ENCODE measurements at places on chromosomes 16 and 17. TPM values are rescaled to one million over a fixed set of nuclear protein-coding genes. Genes with fewer than 3 reads are reported as not detected.

GRCh38 chr17:76987486-76988093, 119.4 kb downstream of the MGAT5B start:
- DNase-seq: no peak
- H3K36me3 ChIP-seq: no peaks in the 10 kb centered on the region
- peaks cover 24% of the 10 kb centered on the region for H3K4me1 ChIP-seq
- H3K27me3 ChIP-seq: no peaks in the 10 kb centered on the region
- H3K27ac ChIP-seq: no peak overlapping the region

The AANAT gene
- total RNA-seq: 0.28 TPM

The BEAN1 gene
- 5.7 TPM for total RNA-seq

- no peak overlapping the region for H3K4me3 ChIP-seq
- peaks cover 3% of the 10 kb centered on the region for H3K27me3 ChIP-seq
- no peak overlapping the region for H3K27ac ChIP-seq
These were observed 8.0 kb downstream of the SPPL2C start for GRCh38 chr17:45852535-45853297.

DNA sequence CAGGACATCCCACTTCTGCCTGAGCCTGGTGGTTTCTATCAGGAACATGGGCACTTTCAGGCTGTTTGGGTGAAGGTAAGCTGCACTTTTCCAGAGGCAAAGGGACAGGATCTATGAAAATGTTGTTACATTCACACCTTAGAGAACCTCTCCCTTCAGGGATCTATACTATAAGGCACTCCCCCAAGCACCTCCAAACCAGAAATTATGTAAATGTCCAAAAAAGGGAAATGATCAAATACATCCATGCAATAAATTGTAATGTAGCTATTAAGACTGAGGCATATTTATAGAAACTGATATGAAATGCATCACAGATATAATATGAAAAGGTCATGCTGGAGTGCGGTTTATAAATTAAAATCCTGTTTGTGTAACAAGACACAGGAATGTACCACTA, 23.3 kb upstream of the COG7 start:
- no peaks in the 10 kb centered on the region for H3K4me1 ChIP-seq
- H3K27ac ChIP-seq: no peak overlapping the region
- H3K27me3 ChIP-seq: no peaks in the 10 kb centered on the region
- peaks cover 79% of the 10 kb centered on the region for H3K36me3 ChIP-seq
- no peak for DNase-seq

DNA sequence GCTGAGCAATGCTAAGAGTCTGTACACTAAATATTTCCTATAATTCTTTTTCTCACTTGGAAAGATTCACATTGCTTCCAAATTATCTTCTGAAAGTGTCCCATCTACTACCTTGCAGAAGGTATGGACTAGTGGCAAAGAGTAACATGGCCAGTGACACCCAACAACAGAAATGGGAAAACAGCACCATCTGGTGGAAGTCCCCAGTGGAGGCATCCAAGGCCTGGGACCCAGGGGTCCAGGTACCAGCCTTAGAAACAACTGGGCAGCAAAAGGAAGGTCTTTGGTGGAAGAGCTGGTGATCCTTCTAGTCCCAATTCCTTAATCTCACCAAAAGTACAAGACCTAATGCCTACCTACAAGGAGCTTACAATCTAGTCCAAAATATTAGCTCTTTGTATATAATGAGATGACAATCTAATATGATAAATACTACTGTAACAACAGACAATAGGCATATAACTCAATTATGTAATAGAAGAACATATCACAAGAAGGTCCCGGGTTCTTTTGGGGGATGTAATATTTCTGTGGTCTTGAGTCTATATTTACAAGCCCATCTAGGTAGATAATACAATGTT, 55.3 kb downstream of the SKAP1 start:
- no peaks in the 10 kb centered on the region for H3K4me1 ChIP-seq
- no peak overlapping the region for H3K27ac ChIP-seq
- H3K36me3 ChIP-seq: no peaks in the 10 kb centered on the region
- no peaks in the 10 kb centered on the region for H3K27me3 ChIP-seq
- no peak overlapping the region for H3K4me3 ChIP-seq

GRCh38 chr17:64572682-64573154, 65.9 kb downstream of the CEP95 start:
- no peaks in the 10 kb centered on the region for H3K4me1 ChIP-seq
- peaks cover 24% of the 10 kb centered on the region for H3K36me3 ChIP-seq
- no peak for DNase-seq
- no peak overlapping the region for H3K4me3 ChIP-seq
- no peak overlapping the region for H3K27ac ChIP-seq

The KRTAP9-8 gene
- not detected for total RNA-seq

- no peaks in the 10 kb centered on the region for H3K4me1 ChIP-seq
- H3K36me3 ChIP-seq: no peaks in the 10 kb centered on the region
- H3K27me3 ChIP-seq: no peaks in the 10 kb centered on the region
- no peak overlapping the region for H3K27ac ChIP-seq
These were observed 764.7 kb upstream of the EEF2KMT start for GRCh38 chr16:5862103-5862840.

GRCh38 chr17:47663912-47664623, 14.3 kb downstream of the KPNB1 start:
- peak; percentile 88 for DNase-seq
- no peaks in the 10 kb centered on the region for H3K27me3 ChIP-seq
- peaks cover 52% of the 10 kb centered on the region for H3K36me3 ChIP-seq
- H3K27ac ChIP-seq: no peak overlapping the region

DNA sequence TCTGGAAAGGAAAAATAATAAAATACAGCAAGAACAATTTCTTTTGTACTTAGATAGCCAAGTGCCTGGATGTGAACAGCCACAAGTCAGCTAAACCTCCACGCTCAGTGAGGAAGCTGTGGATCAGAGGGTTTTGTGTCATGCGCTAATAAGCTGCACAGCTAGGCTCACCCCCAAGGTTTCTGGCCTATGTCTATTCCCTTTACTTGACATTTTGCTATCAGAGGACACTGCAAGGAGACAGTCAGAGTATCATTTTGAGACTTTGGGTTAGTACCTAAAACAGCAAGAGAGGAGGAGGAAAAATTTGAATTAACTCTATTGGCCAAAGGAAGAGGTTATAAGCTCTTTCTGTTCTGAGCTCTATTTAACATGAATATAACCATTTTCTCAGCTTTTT, 139.3 kb downstream of the KCNJ2 start:
- no peak for DNase-seq
- no peak overlapping the region for H3K4me3 ChIP-seq
- no peak overlapping the region for H3K27ac ChIP-seq
- H3K36me3 ChIP-seq: no peaks in the 10 kb centered on the region

DNA sequence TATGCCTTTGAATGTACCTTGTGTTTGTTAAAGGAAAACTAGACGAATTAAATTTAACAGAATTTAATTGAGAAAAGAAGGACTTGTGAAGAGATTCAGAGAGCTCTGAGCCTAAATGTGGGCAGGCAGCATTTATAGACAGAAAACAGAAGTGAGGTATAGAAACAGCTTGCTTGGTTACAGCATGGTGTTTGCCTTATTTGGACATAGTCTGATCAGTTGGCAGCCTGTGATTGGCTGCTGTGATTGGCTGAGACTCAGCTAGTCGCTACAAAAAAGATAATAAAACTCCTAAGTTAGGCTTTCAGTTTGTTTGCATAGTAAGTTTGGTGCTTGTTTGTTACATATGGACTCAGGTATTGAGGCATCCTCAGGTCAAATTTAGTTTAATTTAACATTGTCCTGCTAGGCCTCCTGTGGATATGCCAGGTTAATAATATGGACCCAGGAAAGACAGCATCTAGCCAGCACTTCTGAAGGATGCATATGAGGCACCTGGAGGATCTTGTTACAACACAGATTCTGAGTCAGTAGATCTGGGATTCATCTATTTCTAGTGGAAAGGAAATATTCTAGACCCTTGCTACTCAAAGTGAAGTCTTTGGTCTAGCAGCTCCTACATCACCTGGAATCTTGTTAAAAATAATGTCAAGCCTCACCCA, 43.4 kb downstream of the SLFN5 start:
- H3K36me3 ChIP-seq: no peaks in the 10 kb centered on the region
- no peak overlapping the region for H3K4me3 ChIP-seq
- no peaks in the 10 kb centered on the region for H3K4me1 ChIP-seq
- H3K27me3 ChIP-seq: no peaks in the 10 kb centered on the region
- DNase-seq: no peak

The CLEC19A gene
- total RNA-seq: 0.50 TPM

The MMP2 gene
- total RNA-seq: 110 TPM

DNA sequence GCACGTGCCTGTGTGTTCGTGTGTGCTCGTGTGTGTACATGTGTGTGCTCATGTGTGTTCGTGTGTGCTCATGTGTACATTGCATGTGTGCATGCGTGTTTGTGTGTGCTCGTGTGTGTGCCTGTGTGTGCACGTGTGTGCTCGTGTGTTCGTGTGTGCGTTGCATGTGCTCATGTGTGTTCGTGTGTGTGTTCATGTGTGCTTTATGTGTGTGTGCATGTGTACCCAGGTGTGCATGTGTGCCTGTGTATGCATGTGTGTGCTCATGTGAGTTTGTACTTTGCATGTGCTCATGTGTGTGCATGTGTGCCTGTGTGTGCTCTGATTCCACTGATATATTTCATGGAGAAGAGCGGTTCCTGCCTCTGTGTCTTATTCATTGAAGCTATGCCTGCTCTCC, 265.5 kb downstream of the FOXL1 start:
- no peak overlapping the region for H3K27ac ChIP-seq
- H3K4me1 ChIP-seq: no peaks in the 10 kb centered on the region
- H3K36me3 ChIP-seq: no peaks in the 10 kb centered on the region
- no peaks in the 10 kb centered on the region for H3K27me3 ChIP-seq
- no peak overlapping the region for H3K4me3 ChIP-seq

DNA sequence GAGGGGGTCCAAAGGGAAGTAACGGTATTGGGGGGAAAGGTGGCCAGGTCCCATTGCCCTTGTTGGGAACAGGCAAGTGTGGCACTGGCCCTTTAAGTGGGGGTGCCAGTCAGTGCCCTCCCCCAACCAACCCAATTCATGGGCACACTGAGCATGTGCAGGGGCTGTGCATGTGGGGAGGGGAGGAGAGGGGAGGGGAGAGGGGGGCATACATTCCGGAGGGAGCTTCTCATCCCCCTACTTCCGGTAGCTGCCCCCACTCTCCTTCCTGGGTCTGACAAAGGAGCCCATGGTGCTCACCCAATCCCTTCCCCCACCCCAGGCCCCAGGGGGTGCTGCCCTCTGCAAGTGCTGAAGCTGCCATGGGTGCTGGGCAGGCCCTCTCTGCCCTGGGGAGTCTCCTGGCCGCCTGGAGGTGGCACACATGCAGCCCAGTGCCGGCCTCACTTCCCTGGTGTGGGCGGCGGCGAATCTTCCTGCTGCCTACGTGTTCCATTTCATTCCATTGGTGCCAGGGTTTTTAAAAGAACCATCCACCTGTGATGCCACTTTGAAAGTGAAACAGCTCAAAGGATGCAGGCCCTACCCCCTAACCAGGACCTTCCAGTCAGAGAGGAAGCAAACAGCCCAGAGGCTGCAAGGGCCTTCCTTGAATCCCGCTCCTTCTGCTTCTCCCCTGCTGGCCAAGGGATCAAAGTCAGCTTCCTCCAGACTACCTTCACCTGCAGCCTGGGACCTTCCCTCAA, 11.0 kb downstream of the HEXIM2 start:
- H3K27ac ChIP-seq: peak overlapping the region; percentile 95
- DNase-seq: peak; percentile 83
- no peaks in the 10 kb centered on the region for H3K27me3 ChIP-seq
- H3K4me3 ChIP-seq: peak overlapping the region; percentile 26

DNA sequence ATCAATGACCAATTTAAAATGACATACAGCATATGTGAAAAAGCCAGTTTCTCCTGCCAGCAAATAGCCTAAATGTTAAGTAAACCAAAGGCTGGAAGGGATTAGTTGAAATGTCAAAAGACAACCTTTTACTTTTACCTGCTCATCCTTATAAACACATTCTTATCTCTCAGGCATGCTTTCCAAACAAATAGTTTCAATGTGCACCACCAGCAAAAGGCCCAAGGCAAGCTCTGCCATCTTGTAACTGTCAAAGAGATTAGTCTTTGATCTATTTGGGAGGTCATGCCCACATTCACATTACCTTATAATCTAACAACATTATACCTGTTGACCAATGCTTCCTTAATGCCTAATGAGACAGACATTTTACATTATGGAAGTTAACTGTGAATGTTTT, 132.2 kb upstream of the NACA2 start:
- H3K27ac ChIP-seq: no peak overlapping the region
- no peak for DNase-seq
- no peaks in the 10 kb centered on the region for H3K4me1 ChIP-seq
- H3K36me3 ChIP-seq: no peaks in the 10 kb centered on the region

- peaks cover 2% of the 10 kb centered on the region for H3K27me3 ChIP-seq
- H3K36me3 ChIP-seq: no peaks in the 10 kb centered on the region
- peak overlapping the region; percentile 77 for H3K27ac ChIP-seq
- DNase-seq: no peak
These were observed 190.0 kb downstream of the C16orf95 start for GRCh38 chr16:87127061-87127765.

GRCh38 chr17:9409878-9410277, 165.7 kb downstream of the STX8 start:
- no peaks in the 10 kb centered on the region for H3K36me3 ChIP-seq

DNA sequence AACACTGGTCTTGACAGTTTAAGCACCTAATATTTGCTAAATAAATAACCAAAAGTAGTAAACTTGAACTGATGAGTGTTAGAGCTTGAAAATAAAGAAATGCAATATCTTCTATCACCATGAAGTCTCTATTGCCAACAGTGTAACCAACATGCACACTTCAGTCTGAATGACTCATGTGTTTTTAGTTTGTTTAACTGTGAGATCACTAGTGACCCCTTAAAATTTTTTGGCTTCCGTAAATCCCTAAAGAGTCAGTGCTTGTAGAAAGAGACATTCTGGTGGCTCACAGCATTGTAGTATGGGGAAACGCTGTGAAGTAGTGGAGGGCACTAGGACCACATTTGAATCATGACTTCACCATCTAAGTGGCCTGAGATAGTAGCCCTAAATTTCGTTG, 341.1 kb downstream of the PMP22 start:
- no peaks in the 10 kb centered on the region for H3K4me1 ChIP-seq
- no peak overlapping the region for H3K27ac ChIP-seq
- no peaks in the 10 kb centered on the region for H3K36me3 ChIP-seq
- DNase-seq: no peak

GRCh38 chr16:72840631-72841381, 207.1 kb downstream of the ZFHX3 start:
- peaks cover 32% of the 10 kb centered on the region for H3K4me1 ChIP-seq
- no peak for DNase-seq
- H3K4me3 ChIP-seq: no peak overlapping the region
- no peak overlapping the region for H3K27ac ChIP-seq
- peaks cover 17% of the 10 kb centered on the region for H3K27me3 ChIP-seq

The SLC16A11 gene
- total RNA-seq: 0.20 TPM

DNA sequence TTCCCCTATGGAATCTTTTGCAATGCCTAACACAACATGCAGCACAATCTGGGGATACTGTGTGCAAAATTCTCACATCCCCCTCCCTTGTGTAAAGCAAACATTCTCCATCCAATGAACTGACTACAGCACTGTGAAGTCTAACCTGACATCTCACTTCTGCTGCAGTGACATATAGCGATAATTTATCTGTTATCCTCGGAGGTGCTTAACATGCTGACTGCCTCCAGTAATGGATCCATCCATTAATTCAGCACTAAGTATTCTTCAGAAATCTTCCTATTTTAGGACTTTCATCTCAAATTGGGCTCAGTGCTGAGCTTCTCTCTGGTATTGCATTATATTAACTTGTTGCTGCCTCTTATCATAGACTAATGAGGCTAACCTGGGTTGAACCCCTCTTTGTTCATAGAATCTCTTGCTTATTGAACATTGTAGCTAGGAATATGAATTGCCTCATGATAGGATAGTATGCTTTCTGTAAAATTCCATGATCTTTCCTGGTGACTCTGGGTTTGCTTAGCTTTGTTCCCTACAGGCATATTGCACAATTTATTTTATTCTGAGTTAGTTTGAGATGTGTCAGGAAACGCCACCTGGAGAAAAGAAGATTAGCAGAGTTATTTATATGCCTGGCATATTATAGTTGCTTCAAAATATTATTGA, 187.9 kb downstream of the CNTNAP4 start:
- H3K27ac ChIP-seq: no peak overlapping the region
- H3K4me1 ChIP-seq: no peaks in the 10 kb centered on the region
- H3K36me3 ChIP-seq: no peaks in the 10 kb centered on the region
- H3K27me3 ChIP-seq: no peaks in the 10 kb centered on the region
